NCI-H510A treated with DMSO at 0.1 percent for 48 hours (cell line): ENCODE measurements at places on chromosomes 11 and 22.

DNA sequence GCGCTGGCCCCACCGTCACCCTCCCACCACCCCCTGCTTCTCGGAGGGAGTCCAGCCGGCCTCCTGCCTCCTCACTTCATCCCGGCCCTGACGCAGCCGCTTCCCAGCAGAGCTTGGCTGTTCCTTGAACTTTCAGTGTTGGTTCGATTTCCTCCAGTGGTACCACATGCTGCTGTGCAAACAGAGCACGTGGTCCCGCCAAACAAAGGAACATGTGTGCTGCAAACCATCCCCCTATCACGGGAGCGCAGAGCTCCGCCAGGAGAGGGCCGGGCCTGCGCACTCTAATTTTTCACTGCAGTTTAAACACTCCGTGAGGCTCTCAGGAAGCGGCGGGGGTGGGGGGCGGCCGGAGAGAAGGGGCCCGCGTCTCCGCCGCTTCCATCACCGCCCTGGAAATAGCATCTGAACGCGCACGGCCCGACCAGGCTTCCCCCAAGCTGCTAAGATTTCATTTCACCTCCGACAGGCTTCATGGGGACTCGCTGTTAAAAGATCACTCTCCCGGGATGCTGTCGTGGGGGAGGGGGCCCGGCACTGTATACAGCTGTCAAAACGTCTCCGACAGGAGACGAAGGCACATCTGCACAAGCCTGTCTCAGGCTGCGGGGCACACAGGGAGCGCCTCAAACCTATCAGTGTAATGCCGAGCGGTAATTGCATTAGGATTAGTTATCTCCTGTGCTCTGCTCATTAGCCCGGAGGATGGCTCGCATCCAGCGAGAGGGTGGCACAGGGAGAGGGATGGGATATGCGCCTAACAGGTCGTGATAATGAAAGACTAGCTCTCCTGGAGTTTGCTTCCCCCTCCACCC lies 269.9 kb upstream of the SORL1-AS1 start:
- no peak for DNase-seq

DNA sequence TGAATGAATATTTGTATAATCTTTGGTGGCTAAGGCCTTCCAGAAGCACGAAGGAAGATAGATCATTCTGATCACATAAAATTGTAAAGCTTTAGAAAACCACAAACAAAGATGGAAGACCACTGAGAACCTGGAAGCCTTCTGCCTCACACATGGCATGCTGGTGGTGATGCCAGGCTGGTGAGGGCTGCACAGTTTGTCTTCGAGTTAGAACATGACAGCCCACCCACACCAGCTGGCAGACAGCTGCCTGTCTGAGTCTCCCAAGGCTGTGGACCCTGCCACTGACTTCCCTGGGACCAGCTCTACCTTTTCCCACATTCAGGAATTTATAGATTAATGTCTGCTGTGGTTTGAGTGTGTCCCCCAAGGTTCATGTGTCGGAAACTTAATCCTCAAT lies 48.8 kb upstream of the B3GAT1 start:
- no peak for DNase-seq

DNA sequence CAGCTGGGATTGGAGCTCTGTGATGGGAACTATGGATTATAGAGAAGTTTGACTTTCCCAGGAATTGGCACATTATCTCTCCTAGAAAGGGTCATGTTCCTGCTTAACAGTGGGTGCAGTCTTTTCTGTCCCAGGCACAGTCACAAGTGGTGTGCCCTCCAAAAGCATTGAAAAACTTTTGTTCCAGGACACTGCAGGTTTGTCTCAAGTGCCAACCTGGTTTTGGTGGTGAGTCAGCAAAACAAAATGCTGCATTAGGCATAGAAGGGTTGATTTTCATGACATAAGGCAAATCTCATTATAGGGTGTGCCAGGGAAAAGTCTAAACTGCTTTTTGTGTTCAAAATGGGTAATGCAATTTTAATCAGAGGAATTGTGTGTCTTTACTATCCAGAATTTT lies 4.9 kb downstream of the HTATIP2 start:
- DNase-seq: no peak

- no peak for DNase-seq
These were observed 261.3 kb upstream of the ARHGAP20 start for GRCh38 chr11:110973401-110973980.

- peak; percentile 53 for DNase-seq
These were observed 265.9 kb downstream of the LARGE1 start for GRCh38 chr22:33654173-33654895.
